ENCODE measurements at places on chromosomes 1 and 21.
A peak's percentile ranks its signal among the peaks of the same experiment; 100 is the strongest.

DNA sequence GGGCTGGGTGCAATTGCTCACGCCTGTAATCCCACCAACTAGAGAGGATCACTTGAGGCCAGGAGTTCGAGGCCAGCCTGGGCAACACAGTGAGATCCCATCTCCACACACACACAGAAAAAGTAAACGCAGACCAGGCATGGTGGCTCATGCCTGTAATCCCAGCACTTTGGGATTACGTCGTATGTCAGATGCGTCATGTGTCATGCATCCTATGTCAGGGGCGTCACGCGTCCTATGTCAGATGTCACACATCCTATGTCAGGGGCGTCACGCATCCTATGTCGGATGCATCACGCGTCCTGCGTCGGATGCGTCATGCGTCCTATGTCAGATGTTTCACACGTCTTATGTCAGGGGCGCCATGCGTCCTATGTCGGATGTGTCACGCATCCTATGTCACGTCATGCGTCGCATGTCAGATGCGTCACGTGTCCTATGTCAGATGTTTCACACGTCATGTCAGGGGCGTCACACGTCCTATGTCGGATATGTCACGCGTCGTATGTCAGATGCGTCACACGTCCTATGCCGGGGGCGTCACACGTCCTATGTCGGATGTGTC, 1.5 kb downstream of the MRAP start:
- no peak for DNase-seq

DNA sequence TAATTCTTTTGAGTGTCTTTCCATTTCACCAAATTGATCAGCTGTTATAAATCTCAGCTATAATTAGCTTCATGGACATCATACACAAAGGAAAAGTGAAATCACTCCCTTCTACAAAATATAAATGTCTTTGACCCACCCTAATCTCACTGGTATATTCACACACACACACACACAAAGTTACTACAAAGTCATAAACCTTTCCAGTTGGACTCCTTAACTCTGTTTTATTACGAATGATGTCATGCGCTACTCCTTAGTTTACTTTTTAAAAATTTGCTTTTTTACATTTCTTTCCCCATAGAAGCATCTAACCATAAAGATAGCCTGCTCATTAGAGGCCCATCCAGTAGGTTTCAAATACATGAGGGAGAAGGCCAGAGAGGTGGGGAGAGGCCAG, 103.0 kb downstream of the SLC30A10 start:
- no peak for DNase-seq

DNA sequence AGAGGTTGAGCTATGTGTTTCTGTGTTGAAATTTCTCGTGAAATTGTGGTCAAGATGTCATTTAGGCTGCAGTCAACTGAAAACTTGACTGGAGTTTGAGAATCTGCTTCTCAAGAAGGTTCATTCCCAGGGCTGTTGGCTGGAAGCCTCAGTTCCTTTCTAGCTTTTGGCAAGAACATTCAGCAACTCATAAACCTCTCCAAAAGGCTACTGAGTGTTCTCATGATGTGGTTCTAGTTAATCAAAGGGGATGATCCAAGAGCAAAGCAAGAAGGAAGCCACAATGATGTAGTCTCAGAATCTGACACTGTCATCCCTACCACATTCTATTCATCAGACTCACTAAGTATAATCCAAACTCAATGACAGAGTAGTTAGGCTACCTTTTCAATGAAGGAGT, 66.6 kb downstream of the SPATA6 start:
- no peak for DNase-seq

- DNase-seq: no peak
Measured at GRCh38 chr1:80050085-80050484, 1043.6 kb upstream of the ADGRL4 start.

DNA sequence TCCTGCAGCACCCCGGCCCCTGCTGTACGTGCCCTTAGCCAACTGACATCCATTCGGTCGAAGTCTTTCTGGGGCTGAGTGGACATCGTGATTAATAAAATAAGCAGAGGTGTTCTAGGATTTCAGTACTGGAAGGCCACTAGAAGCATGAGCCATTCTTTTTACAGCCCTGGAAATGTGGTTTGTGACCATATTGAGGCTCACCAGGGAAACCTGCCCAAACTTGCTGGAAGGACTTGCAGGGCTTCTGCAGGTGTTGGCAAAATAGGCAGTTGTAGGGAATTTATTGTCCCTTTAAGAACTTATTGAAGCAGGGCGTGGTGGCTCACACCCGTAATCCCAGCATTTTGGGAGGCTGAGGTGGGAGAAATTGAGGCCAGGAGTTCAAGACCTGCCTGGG, 80.8 kb downstream of the DOP1B start:
- DNase-seq: no peak

GRCh38 chr1:32521165-32521564, 18.1 kb upstream of the ZBTB8A start:
- DNase-seq: no peak

- DNase-seq: no peak
Measured at GRCh38 chr1:226548256-226549093, at the start of gene STUM. Gene STUM (plus strand): TSS chr1:226548764. CDS start chr1:226548905, 141 bp downstream.

GRCh38 chr1:66405061-66405460, 128.9 kb upstream of the SGIP1 start:
- no peak for DNase-seq

DNA sequence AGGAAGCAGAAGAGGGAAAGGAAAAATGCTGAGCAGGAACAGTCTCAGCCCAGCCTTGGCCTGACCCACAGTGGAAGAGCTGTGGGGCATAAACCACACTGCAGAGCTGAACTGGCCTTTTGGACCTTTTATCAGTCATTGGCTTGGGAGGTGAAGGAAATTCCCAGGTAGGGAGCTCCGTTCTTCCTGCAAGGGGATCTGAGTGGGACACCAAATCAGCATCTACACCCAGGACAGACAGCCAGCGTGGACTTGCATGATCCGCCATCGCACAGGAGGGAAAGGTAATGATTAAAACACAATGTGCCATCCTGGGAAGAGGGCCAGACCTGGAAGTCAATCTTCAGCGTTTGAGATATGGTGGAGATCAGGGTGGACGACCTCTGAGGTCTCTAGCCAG, 1.2 kb upstream of the MTFR1L start:
- DNase-seq: no peak

- peak; percentile 18 for DNase-seq
Measured at GRCh38 chr1:26959722-26960624, at the start of gene KDF1. Gene KDF1 (minus strand): TSS chr1:26960468. CDS start chr1:26952380, 8,088 bp downstream.

DNA sequence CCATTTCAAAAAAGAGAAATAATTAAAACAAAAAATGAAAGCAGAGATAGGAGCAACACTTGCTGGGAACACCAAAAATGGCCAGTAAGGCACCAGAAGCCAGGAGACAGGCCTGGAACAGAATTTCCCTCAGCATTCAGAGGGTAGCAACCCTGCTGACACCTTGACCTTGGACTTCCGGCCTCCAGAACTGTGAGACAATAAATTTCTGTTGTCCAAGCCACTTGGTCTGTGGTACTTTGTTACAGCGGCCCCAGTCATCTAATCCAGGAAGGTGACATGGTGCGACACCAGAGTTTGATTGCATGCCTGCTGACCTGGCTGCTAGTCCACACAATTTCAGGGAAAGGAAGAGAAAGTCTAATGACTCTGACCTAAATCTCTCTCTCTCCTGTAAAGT, 10.6 kb upstream of the RAB4A start:
- DNase-seq: no peak

DNA sequence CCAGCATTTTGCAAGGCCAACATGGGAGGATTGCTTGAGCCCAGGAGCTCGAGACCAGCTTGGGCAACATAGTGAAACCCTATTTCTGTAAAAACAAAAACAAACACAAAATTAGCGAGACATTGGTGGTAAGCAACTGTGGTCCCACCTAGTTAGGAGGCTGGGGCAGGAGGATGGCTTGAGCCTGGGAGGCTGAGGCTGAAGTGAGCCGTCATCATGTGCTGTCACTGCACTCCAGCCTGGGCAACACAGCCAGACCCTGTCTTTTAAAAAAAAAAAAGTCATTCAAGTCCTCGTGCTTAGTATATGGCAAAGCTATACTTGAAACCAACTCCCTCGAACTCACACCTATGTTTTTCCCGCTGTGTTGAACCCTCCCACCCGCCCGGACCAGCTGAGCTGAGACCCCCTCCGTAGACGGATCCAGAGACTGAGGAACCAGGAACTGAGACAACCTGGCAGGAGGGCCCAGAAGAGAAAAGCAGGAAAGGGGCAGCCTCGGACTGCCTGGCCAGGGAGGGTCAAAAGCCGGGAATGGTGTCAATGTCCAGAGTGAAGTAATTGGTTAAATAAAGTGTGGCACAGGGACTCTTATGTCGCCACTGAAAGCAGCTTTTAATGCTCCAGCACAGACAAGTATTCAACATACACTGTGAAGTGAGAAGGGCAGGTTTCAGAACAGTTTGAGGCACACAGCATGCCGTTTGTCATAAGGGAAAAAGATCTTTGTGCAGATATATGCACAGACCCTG, 32.8 kb upstream of the CASZ1 start:
- no peak for DNase-seq

DNA sequence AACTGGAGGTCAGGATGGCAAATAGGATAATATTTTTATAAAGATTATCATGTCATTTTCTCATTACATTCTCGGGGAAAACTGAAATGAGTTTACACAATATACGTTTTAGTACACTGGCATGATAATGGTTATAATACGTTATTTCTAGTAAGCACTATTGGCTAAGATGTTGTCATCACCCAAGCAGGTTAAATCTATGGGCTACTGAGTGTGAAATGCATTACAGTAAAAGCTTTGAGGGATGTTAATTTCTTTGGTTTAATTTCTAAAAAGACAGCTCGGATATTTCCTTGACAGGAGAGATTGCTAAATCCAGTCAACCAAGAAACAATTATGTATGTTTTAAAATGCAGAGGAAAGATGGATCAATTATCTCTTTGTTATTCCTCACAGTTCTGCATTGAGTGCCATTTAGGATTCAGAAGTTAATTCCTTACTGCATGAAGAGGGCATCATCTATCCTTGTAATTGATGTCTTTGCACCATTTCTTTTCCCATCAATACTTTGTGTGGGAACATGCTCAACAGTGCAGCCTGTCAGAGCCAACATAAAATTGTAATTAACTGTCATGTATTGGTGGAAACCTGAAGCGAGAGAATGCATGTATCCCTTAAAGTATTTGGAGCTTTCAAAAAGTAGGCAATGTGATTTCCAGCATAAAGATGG, 222.4 kb upstream of the ZP4 start:
- DNase-seq: no peak

DNA sequence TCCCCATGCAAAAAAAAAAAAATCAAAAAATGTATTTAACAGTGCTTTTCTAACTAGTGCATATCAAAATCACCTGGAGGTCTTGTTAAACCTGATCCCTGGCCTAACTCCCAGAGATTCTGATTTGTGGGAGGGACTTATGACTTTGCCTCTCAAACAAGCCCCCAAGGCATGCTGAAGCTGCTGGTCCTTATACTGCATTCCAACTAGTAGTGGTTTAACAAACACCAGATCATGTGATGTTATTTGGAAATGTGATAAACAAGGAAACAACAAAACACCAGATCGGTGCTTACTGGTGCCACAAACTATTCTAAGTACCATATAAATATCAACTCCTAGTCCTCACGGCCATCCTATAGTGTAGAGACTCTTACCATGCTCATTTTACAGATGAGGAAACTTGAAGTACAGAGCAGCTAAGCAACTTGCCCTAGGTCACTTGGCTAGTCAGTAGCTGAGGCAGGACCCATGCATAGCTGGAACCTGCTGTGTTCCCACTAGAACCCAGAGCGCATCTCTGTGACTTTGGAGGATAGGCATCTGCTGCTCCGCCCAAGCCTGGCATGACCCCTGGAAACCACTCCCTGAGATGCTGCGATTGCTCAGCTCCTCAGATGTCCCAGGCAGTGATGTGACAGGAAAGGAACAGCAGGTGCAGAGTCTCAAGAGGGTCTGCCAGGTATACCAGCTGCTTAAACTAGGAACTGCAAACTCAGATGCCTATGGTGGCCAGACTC, 38.1 kb downstream of the SOX13 start:
- no peak for DNase-seq

GRCh38 chr1:48803474-48803873, 26.8 kb upstream of the BEND5 start:
- no peak for DNase-seq

DNA sequence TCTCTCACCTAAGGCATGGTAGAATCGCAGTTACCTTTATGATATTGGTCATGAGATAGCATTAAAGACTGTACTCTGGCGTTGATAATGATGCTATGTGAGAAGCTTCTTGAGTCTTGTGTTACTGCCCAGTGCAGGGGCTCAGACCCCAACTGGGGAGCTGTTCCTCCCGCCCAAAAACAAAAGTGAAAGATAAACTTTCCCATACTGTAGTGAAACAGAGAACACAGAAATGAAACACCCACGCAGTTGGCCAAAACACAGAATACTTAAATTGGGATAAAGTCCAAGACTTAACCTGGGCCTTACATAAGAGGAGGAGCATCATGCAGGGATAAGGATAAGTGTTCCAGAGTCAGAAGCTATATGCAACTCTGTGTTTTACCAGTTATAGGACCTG, 130.6 kb downstream of the HHIPL2 start:
- no peak for DNase-seq

DNA sequence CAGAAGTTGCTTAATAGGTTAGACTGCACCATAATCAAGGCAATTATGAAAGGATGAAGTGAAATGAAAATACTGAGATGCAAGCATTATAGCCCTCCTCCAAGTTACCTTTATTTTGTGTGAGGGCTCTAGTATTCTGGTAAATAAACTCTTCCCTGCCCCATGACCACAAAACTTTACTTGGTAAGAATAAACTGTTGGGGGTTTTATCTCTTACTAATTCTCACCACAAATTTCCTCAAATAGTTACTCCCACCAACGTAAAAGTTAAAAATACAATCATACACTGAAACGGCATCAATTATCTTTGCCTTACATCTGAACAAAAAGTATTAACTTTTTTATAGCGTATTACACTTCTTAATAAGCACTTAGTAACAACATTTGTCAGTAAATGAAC, 29.5 kb downstream of the C21orf91 start:
- no peak for DNase-seq

DNA sequence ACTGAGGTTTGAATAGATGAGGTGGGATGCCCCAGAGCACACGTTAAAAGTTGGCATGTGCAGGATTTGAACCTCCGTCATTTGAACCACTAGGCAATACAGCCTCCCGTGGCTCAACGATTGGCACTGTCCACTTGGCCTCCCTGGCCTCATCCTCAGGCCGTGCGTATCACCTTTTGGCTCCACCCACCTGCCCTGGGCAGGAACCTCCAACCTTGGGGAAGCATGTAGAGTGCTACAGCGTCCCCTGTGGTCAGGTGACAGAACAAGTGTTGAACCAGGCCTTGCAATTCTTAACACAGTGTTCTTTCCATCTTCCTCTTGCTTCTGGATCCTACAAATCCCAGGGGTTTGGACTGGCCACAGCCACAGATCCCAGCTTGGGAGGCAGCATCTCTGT, 112.6 kb downstream of the PAX7 start:
- DNase-seq: no peak

DNA sequence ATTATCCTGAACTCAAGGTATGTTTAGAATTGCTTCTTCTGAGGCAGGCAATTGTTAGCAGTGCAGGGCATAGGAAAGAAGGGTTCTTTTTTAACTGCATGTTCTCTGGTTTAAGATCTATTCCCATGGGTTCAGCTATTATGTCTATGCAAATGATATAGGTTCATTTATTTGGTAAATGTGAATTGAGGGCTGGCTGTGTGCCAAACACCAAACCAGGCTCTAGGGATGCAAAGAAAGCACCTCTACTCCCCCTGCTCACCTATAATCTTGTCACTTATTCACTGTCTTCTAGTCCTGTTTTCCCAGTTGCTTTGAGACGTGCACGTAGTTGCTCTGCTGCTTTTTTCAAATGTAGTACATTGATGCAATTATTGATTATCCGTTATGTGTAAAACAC, 691 bp upstream of the KIFAP3 start:
- no peak for DNase-seq

- DNase-seq: no peak
Measured at GRCh38 chr1:11823366-11824137, 17.6 kb downstream of the CLCN6 start.
